ENCODE measurements at places on chromosomes 7 and 10. TPM values are rescaled to one million over a fixed set of nuclear protein-coding genes. Genes with fewer than 3 reads are reported as not detected.
A peak's percentile ranks its signal among the peaks of the same experiment; 100 is the strongest.

The EVX1 gene
- not detected for total RNA-seq

The PILRA gene
- not detected for total RNA-seq

The OR2A1 gene
- total RNA-seq: not detected

The NPY4R2 gene
- total RNA-seq: not detected

The LRGUK gene
- total RNA-seq: 0.07 TPM

DNA sequence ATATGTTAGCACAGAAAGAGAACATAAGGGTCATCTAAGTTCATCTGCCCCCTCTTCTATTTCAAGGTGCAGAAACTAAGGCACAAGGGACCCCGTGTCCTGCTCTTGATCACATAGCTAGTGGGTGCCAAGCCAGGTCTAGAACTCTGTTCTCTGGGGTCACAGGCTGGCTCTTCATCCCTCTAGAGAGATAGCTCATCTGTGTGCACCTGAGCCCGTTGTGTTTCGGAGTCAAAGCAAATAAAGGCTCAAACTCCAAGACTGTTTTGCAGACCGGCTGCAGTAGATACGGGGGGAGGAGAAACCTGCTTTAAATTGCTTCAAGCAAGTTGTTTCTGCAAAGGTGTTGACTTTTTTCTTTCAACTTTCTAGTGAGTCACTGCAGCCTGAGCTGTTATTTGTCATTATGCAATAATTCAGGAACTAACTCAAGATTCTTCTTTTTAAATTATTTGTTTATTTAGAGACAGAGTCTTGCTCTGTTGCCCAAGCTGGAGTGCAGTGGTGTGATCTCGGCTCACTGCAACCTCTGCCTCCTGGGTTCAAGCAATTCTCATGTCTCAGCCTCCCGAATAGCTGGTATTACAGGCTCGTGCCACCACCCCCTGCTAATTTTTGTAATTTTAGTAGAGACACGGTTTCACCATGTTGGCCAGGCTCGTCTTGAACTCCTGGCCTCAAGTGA lies 6.5 kb downstream of the BLVRA start:
- DNase-seq: peak; percentile 35

DNA sequence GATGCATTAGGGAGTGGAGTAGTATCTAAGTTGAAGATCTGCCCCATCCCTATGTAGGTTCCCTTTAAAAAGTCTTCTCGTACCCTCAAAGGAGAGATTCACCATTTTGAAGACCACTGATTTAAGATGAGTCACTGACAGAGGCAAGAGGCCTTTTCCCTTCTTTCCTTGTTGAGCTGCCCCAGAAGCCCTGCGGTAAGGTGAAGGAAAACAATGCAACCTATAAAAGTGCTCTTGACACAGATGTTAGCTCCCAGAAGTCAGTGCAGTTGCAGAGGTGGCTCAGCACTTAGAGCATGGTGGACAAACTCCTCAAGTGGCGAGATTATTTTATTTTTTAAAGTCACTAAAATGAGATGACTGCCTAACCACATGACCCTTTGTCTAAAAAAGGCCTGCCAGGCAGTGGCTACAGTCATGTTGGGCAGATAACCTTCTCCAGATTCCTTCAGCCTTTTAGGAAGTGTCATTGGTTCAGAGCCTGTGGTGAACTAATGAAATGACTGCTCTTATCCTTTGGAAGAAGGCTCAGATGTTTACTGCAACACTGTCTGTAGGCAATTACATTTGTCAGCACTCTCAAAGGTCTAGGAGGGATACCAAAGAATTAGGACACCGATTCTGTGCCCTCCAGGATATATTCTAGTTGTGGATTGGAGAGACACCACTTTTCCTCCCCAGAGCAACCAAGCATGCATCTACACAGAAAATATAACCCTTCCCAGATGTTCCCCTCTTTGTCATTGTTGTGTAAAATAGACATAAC lies 88.7 kb downstream of the ARID5B start:
- DNase-seq: no peak

DNA sequence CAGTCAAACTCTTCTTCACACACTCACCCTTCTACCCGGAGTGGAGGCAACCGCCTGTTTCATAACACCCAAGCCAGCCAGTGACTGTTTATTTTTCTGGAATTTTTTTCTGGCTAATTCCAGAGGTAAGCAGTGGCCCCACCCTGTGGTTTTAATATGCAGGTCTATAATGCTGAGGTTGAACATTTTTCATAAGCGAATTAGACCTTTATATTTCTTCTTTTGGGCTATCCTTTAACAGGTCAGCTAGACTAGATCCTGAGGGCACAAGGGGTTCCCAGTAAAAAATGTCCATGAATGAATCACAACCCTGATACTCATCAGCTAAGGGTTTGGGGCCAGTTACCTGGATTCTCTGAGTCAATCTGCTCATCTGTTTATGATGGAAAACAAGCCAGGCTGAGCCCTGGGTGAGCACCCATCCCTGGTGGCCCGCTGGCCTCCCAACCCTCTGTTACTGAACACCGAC lies 76.2 kb downstream of the GRB10 start:
- no peak for DNase-seq

DNA sequence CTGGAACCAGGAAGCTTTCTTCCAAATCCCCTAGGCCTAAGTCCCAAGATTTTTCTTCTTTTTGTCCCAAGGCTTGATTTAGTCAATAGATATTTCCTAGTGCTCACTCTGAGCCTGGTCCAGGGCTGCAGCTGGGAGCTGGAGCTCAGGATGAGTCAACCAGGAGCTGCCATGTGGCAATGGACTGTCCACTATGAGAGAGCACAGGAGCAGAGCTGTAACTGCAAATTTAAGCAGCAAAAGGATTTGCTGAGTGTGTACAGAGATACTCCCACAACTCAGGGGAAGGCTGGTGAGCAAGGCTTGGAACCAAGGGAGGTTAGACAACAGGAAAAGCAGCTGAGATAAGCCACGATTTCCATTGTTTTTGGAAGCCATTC lies 92.1 kb upstream of the CXCL12 start:
- peak; percentile 68 for DNase-seq

DNA sequence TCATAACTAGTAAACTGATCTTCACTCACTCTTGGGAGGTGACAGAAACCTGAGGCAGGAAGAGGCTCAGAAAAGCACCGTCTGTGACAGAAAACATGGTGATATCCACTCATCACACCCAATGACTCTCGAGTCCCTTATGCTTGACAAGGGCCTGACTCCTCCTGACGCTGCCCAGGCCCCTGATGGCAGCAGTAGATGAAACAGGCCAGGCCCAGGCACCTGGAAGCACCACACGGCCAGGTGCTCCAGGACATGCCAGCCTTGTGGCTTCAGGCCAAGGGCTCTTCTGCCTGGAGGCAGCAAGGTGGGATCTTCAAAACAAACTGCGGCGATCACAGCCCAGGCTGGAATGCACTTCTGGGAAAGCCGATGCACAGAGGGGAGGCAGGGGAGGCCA lies 89.3 kb downstream of the MAD1L1 start:
- DNase-seq: no peak

- DNase-seq: no peak
These were observed 186.0 kb upstream of the CACNA2D1 start for GRCh38 chr7:82629583-82629982.

DNA sequence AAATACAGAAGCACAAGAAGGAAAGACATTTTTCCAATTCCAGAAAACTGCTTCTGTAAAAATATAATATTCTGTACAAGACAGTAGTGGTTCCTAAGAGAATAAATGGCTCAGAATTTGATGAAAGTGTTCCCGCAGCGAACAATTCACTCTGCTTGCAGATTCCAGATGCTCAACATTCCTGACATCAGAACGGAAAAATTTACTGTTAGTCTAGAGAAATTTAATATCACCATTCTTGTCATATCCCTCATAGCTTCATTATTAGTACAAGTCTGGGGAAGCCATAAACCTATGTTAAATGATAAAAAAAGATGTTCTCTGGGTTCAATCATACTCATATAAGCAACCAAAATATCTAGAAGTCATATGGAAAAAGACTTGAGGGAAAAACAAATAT lies 83.6 kb downstream of the MPP7 start:
- peak; percentile 36 for DNase-seq

GRCh38 chr10:43122096-43122495 lies 16.1 kb upstream of the CSGALNACT2 start:
- DNase-seq: no peak

- peak; percentile 31 for DNase-seq
These were observed 531.8 kb downstream of the KCNMA1 start for GRCh38 chr10:77105761-77106221.

DNA sequence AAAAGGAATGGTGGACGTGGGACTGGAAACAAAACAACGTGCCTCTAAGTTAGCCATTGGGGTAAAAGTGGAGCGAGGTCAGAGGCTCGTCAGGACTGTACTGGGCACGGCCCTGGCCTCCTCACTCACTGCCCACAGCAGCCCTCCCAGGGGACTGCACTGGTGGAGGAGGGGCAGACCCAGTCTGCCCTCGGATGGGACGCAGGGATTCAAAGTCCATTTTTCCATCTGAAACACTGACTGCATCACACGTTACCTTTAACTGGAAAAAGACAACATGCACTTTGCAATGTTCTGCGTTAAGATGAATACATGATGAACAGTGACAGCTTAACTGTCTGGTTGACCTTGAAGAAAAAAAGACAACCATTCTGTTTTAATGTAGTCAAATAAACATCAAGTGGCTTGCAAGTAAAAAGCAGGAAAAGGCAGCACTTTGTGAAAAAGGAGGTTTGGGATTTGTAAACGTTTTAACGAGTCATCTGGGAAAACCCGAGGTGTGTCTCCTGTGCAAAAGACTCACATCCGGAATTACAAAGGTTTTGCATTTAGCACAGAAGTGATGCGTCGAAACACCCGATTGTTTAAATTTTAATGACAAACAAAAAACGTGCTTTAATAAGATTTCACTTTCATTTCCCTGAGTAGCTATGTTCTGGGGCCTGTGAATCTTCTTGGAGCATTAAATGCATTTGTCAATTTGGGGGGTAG lies 18.8 kb downstream of the KLF6 start:
- no peak for DNase-seq

- no peak for DNase-seq
These were observed 4.8 kb downstream of the NHLRC2 start for GRCh38 chr10:113859261-113859660.

DNA sequence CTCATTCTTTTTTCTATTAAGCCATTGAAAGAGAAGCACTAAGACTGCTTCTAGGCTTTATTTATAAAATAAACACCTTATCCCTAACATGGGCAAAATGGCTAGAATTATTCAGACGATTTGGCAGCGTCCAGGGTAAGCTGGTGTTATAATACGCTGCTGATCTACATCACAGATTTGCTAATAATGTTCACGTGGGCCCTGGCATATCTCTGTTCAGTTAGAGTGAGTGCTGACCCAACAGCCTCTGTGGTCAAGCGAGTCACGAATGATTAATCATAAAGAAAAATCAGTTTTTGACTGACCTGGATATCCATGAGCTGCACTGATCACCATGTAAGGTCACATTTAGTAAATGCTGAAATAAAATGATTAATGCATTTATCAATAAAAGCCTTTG lies 28.4 kb upstream of the CBLL1 start:
- peak; percentile 37 for DNase-seq

GRCh38 chr10:11823122-11823988 lies at the start of gene PROSER2:
Gene PROSER2, plus strand, starts transcription at chr10:11823356. Its CDS starts 28,722 bp downstream, at chr10:11852078.
- no peak for DNase-seq
